Pons (tissue), 1 donor: ENCODE measurements at places on chromosomes 5 and 9.

- peak; percentile 23 for DNase-seq
These were observed 149.2 kb downstream of the SGCD start for GRCh38 chr5:156476158-156476551.

DNA sequence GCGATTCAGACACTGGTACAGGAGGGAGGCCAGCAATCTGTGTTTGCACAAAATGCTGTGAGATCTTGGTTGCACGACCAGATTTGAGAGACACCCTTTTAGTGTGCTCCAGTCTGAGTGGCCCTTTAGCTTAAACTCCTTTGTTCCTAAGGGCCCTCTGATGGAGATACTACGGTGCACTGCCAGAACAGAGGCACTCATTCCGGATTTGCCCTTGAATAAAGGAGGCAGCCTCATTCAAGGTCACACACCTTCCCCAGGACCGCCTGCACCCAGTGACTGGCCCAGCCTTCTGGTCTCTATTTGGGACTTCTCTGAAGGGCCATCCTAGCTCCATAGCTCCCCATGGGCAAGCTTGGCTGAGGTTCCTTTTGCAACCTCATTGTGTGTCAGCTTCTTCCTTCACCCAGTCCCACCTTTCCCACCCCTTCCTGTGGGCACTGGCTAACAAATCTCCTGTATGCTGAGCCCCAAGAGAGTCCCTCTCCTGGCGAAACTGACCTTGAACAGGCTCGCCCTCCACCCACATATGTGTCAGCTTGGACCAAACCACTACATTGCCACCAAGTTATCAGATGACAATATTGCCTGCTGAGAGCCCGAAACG lies 191.7 kb downstream of the GABBR2 start:
- no peak for DNase-seq

DNA sequence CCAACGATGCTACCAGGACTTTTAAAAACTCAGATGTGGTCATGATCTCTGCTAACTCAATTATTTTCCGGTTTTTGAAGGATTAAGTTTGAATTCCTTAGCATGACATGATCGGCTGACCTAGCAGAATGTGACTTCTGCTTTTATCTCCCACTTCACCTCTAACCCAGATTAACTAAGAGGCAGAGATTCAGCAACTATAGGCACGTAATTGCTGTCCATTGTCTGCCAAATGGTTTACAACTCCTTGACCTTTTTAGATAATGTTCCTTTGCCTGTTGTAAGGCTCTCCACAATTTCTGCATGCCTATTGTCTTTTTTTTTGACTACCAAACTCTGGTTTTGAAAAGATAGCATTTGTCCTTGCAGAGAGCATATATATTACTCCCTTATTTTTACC lies 268.2 kb downstream of the BRINP1 start:
- no peak for DNase-seq

GRCh38 chr5:31477971-31478370 lies 53.9 kb downstream of the DROSHA start:
- DNase-seq: no peak

DNA sequence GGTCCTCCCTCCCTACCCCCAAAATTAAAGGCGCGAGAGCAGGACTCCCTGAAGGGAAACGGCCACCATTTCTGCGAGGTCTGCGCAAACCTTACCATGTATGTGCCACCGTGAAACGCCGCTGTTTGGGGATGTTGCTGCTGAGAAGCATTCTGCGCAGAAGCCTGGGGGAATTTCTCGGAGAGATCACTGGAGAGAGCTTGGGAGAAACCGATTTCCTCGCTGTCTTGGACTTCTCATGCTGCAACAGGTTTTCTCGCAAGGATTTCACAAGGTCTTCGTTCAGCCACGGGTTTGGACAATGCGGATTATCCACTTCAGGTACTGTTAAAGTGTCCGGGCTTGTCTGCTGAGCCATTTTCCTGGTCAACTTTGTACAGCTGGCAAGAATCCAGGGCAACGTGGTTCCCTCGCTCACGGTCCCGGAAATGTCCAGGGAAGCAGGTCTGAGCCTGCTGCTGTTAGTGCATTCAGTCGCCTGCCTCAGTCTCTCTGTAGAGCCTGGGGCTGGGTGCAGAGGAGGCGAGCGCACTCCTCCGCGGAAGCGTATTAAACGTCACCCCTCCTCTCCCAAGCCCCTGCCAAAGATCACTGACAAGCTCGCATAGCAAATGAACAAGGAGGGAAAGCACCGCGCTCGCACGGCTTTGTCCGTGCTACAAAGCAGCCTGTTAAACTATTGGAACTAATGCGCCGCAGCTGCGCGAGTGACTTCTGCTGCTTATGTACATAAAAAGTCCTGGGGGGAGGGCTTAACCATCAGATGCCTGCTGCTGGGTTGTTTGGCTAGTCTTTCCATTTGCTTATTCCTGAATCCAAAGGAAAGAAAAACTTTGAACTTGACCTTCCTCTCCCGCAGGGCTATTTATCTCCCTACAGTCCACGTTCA lies 125.1 kb downstream of the PDE4D start:
- peak; percentile 53 for DNase-seq

DNA sequence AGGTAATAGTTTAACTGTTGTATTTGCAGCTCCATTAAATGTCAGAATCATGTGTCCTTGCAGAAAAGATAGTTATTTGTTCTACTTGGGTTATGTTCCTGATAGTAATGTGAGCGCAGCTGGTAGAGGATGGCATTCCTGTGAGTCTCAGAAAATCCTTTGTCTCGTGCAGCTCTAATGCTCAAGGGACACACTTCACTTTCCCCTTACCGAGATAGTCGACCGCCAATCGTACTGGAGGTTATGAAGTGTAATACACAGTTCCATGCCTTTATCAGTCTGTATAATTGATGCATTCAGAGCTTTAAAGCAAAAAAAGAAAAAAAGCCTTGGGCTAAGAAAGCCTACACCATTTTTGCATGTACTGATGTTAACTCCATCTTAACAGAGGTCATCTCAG lies 60.2 kb upstream of the SRP19 start:
- peak; percentile 47 for DNase-seq

DNA sequence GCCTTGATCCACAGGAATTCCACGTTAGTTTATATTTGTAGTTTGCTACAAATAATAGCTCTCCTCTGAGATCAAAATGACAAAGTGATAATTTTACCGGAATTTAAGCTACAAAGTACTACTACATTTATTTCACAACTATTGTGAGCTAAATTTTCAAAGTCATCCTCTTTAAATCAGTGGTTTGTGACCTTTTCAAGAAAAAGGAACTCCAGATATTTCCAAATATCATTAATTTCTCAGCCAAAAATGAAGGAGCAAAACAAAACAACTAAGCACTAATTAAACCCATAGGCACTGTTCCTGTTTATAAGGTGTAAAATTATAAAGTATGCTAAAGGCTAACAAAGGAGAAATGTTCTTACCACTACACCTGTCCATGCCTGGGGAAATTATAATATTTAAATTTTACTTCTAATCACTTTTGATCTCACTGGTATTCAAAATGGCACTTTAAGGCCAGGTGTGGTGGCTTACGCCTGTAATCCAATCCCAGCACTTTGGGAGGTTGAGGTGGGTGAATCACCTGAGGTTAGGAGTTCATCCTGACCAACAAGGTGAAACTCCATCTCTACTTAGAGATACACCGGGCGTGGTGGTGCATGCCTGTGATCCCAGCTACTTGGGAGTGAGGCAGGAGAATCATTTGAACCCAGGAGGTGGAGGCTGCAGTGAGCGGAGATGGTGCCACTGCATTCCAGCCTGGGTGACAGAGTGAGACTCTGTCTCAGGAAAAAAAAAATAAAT lies 77.5 kb downstream of the CEMIP2 start:
- DNase-seq: no peak

- no peak for DNase-seq
These were observed 34.6 kb upstream of the PTCH1 start for GRCh38 chr9:95551406-95551805.

DNA sequence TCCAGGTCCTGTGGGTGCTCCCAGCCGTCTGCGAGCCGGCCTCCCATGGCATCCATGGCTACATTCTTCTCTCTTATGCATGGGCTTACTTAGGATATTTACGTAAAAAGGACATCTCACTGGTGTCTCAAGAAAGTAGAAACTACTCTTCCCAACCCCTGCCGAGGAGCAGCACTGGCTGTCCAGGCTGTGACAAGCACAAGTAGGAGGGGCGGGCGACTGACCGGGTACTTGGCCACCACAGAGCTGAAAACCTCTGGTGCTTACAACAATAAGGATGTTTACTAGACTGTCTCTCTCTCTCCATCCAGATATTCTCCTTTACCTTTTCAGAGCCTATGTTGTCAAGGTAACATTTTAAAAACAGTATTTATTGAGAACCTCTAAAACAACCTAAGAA lies 56.3 kb upstream of the TBC1D9B start:
- peak; percentile 67 for DNase-seq
